Activated CD4-positive, alpha-beta T cell treated with anti-CD3 and anti-CD28 coated beads, Interleukin-2, Interleukin-6, amounts not matched to agents 100 ng/mL and 50 ng/mL, durations not matched to agents 16 hours and 8 hours (primary cell): ENCODE measurements at places on chromosomes 1 and 21.

DNA sequence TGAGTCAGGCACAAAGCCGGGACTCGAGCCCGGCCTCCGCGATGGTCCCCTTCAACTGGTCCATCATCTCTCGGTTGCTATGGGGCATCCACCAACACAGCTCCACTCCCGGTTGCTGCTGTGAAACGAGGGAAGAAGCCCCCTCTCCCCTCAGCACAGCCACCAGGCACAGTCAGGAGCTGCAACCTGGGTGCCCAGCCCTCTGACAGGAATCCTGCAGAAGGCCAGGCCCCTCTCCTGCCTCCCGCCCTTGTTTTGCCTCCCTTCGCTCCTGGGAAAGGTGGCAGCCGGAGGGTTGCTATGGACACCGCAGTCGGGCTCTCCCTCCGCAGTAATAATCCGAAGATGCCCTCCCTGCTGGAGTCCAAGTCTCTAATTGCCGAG, 8.9 kb upstream of the KCNN3 start:
- no peak for DNase-seq

- no peak for DNase-seq
Measured at GRCh38 chr1:34270181-34270580, 93.5 kb downstream of the C1orf94 start.

GRCh38 chr1:219660666-219661463, 48.0 kb upstream of the ZC3H11B start:
- DNase-seq = peak; percentile 81

GRCh38 chr21:32806810-32807386, 35.3 kb upstream of the PAXBP1 start:
- DNase-seq = peak; percentile 3

DNA sequence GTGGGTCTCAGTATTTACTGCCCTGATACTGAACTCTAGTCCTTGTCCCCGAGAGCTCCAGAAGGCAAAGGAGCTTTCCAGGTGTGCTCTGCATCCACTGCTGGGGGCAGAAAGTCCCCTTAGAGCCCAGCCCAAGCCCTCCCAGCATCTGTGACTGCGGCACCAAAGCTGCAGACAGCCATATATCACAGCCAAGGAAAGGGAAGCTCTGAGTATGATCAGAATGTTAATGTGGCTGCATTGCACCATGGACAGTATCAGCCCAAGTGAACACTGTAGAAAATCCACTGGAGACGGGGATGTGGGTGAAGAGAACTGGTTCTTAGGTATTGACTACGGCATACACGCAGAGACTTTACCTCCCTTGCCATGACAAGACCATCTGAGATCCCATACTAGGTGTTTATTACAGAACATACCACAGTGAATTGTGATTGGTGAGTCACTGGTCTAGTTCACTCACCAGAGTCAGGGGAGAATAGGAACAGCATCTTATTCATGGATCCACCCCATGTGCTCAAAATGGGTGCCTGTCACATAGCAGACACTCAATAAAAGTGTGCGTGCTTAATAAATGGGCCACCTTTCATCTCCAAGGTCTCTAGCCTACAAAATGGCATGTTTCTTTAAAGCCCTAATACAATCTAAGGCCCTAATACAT, 170.3 kb downstream of the HHIPL2 start:
- DNase-seq = no peak

GRCh38 chr1:234901491-234902049, 227.1 kb downstream of the TOMM20 start:
- no peak for DNase-seq
